NCI-H1092 treated with DMSO at 0.1 percent for 48 hours (cell line): ENCODE measurements at places on chromosomes 6 and 20.

GRCh38 chr6:137819740-137820139, 47.3 kb upstream of the TNFAIP3 start:
- no peak for DNase-seq

- DNase-seq, result no peak
Measured at GRCh38 chr6:156992020-156992804, 215.0 kb downstream of the ARID1B start.

DNA sequence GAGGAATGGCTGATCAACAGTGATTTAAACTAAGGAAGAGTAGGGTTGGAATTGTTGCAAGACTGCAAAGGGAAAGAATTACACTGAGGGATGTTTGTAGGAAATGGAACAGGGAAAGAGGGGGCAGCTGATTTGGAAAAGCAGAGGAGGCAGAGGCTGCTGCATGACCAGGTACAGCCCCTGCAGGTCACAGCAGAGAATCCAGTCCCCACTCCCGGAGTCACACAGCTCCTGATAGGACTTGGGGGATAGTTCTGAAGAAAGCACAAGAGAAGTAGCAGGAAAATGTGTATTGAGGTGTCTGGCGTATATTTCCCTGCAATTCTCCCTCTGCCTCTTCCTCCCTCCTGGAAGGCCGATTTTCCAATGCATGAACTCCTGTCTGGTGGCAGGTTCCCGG, 92.5 kb upstream of the PDE10A start:
- no peak for DNase-seq

- DNase-seq, result no peak
Measured at GRCh38 chr6:70411542-70412251, 1.6 kb upstream of the FAM135A start.

DNA sequence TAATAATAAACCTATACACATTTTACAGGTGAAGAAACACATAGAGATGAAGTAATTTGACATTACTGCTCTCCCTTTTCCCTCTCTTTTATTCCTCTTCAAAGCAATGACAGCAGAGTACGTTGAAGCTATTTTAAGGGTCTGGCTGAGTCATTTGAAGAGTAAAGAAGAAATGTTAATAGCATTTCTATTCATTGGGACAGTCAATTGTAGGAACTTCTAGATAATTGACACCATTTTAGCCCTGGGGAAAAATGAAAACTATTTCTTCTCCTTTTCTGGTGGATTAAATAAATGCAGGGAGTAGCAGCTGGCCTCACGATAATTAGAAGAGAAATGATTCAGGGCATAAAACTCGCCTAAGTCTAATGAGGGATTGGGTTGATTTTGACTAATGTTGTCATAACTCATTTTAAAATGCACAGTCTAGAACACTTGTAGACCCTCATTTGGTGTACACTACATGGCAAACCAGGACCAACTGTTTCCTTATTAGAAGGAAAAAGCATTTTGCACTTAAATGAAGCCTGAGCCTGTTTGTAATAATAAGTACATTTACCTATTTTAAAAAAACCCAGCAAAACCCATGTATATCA, 48.1 kb downstream of the RIPOR2 start:
- no peak for DNase-seq

DNA sequence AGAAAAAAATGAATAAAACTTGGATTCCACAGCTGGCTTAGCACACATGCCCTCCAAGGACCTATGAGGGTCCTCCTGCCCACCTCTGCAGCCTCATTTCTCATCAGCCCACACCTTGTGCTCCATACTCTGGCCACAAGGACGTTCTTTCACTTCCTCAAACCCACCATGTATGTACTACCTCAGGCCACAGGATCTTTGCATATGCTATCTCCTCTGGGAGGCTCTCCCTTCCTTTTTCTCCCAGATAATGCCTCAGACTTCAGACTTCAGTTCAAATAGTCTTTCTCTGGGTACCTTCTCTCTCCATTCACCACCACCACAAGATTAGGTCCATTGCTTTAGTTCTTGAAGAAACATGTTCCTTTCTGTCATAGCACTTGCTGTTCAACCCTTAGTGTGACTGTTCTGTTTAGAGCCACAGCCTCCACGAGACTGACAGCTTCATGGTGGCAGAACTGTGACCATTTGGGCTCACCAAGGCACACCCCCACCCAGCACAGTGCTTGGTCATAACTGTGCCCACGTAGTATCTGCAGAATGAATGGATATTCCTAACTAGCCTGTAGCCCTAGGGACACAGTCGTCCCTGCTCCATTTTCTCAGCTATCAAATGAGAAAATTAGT, 146.7 kb upstream of the LRFN2 start:
- DNase-seq, result no peak

DNA sequence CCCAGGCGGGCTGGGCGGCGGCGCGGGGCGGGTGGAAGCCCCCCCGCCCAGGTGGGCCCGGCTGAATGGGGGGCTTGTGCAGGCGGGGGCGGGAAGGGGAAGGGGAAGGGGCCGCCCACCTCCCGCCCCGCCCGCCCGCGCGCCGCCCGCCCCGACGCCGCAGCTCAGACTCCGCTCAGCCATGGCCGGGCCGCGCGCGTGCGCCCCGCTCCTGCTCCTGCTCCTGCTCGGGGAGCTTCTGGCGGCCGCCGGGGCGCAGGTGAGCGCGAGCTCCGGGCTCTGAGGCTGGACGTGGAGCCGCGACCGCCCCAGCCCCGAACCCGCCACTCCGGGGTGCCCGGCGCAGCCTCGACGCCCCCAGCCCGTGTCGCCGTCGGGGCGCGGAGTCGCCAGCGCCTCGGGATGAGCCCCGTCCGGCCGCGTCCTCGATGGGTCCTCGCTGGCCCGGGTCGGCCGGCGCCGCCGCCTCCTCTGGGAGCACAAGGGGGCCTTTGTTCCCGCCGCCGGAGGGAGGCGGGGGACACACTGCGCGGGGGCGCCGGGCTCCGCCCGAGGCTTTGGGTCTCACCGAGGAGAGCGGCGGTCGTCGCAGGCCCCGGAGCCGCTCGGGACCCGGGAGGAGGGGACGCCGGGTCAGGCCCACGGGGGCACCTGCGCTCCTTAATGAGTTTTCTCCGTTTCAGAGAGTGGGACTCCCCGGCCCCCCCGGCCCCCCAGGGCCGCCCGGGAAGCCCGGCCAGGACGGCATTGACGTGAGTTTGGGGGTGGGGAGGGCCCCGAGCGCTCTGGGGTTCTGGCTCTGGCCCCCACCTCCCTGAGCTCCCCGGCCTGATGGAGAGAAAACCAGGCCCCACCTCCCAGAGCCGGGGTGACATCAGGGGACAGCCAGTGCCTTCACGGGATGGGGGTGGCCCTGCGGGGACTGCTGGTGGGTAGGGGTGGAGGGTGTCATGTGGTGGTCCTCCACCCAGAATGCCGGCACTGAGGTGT, at the start of gene COL9A3:
Gene COL9A3 (plus strand): TSS at position 167 of the 990 bp plus-strand sequence. CDS start 15 bp downstream, at position 182.
- DNase-seq, result no peak

DNA sequence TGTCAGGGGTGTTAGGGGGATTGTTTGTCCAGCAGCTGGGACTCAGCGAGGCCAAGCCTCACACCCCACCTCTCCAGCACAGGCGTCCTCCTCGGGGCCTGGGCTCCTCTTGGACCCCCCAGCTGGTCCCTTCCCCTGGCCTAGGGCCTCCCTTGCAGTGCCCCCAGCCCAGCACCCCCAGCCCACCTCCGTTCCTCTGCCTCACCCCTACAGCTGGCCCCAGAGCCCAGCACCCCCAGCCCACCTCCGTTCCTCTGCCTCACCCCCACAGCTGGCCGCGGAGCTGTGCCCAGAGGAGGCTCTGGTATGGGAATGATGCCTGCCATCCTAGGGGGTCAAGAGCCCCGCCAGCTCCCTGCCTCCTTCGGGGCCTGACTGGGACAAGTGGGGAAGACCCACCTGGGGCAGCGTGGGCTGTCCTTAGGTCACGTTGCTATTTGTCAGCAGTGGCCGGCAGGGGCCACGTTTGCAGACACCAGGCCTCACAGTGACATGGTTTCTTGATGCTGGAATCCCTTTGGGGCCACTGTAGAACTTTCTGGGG, 7.9 kb upstream of the COL20A1 start:
- no peak for DNase-seq

DNA sequence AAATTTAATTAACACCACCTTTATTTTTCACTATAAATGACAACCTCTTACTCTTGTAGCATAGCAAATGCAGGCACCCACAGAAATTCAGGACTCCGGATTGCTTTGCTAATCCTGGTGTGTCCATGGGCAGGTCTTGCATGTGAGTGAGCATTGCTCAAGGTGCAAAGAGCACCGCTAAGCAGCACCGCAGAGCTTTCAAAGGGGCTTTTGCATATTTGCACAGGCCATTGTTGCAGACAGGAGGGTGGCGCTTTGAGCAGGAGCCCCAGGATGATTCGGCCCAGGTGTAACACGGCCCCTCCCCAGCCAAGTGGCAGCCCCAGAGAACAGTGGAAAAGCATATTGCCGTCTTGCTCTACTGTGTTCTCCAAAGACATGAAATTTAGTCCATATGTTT, 293.2 kb downstream of the NRN1 start:
- DNase-seq, result no peak

DNA sequence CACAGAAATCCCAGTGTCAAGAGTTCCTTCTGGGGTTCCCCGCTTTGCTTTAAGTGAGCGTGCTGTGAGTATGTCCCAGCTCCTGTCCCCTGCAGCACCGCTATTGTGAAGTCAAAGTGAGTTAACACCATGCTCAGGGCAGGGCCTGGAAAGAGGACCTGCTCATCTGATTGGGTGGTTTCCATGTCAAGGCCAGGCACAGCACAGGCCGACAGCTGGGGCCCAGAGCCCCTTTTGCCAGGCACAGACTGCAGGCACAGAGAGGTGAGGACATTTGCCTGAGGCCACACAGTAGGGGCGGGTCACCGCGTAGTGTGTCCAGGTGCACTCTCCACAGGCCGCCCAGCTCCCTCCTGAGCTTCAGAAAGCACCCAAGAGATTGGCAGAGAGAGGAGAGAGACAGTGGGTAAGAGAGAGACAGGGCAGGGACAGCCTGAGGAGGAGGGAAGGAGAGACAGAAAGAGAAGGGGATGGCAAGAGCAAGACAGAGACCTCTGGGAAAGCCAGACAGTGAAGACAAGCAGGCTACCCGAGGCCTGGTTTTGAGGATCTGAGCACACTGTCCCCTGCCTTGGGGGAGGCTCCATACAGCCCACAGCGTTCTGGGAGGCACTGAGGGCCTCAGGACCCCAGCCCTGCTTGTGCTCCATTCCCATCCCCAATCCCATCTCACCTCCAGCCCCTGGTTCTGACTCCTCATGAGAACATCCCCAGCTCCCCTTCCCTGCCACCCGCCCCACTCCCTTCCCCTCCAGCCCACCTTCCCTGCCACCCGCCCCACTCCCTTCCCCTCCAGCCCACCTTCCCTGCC, 6.5 kb upstream of the BPIFB1 start:
- DNase-seq, result no peak

DNA sequence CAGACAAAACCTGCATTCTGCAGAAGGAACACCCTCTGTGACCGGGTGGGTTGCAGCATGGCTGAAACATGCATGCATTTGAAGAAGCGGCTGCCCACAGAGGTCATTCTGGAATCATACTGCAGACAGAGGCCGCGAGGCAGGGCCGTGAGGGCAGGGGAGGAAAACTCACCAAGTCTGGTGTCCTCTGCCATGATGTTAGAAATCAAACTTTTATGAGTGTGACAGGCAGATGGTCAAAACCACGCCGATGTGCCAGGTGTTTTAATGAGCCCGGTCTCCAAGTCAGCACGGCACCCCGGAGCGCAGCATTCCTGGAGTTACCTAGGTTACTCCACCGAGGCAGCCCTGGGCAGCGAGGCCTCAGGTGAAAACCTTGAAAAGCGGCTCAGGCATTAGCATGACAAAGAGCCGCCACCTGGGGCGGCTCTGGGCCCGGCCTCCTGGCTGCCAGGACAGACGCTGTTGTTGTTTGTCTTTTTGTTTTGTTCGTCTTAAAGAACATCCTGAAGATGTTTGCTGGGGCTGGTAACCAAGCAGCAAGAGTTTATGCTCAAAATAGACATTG, 255.6 kb downstream of the ERMARD start:
- DNase-seq, result no peak

DNA sequence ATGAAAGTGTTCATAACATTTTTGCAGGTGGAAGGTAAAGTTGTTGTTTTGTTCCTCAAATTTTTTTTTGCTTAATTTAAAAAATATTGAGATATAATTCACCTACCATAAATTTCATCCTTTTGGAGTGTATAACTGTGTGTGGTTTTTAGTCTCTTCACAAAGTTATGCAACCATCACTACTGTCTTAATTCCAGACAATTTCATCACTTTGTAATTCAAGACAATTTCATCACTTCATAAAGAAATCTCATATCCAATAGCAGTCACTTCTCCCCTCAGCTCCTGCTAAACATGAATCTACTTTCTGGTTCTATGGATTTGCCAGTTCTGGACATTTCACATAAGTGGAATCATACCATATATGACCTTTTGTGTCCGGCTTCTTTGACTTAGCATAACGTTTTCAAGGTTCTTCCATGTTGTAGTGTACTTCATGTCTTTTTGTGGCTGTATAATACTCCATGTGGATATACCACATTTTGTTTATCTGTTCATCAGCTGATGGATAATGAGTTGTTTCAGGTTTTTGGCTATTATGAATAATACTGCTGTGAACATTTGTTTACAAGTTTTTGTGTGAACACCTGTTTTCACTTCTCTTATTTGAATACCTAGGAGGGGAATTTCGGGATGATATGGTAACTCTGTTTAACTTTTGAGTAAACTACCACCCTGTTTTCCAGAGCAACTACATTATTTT, 18.8 kb downstream of the ZFAND3 start:
- DNase-seq, result no peak

- DNase-seq, result no peak
Measured at GRCh38 chr6:113343940-113344339, 513.2 kb upstream of the MARCKS start.

DNA sequence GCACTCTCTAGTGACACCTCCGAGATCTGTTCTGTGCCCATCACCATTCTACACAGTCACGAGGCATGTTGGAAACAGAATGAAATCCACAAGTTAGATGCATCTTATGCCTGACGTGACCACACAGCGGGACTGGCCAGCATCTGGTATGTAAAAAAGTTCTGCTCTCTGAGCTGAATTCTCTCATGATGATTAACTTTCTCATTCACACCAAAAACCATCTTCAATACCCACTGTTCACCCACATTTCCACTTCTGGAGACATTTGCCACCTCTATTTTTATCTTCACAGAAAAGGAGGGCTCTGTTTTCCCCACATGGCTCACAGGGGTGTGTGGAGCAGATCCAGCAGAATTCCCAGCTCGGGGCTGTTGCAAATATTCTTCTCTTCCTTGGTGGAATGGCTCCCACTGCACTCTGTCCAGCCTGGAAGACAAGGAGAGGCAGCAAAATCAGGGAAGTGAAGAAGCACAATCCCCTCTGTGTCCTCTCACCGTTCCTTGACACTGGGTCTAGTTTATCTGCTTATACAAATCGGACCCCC, 303.4 kb downstream of the TAF4 start:
- DNase-seq, result no peak

DNA sequence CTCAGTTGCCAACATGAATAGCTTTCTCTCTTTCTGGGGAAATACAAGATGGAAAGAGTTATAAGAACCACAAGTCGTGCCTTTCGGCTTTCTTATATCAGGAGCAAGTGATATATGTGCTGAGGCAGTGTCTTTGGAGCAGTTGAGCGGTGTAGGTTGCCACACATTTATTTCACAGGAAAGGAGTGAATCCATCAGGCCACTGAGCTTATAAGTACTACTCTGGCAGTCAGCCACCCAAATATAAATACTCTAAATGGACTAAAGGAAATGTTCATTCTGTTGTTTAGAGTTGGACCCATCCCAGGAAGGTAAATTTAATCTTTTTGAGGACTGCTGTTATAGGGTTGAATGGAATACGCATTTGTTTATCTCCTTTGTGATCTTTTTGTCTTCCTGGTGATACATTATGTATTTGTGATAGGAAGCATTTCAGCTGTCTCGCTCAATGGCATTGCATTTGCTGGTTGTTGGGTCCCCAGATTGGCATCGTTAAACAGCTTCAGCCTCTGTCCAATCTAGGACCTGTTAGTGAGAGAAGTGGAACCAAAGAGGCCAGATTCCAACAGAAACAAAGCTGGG, 139.7 kb downstream of the SOBP start:
- DNase-seq, result peak; percentile 95
